Uterus (tissue), 4 donors: ENCODE measurements at places on chromosomes 12 and 14. TPM values are rescaled to one million over a fixed set of nuclear protein-coding genes. Genes with fewer than 3 reads are reported as not detected.

DNA sequence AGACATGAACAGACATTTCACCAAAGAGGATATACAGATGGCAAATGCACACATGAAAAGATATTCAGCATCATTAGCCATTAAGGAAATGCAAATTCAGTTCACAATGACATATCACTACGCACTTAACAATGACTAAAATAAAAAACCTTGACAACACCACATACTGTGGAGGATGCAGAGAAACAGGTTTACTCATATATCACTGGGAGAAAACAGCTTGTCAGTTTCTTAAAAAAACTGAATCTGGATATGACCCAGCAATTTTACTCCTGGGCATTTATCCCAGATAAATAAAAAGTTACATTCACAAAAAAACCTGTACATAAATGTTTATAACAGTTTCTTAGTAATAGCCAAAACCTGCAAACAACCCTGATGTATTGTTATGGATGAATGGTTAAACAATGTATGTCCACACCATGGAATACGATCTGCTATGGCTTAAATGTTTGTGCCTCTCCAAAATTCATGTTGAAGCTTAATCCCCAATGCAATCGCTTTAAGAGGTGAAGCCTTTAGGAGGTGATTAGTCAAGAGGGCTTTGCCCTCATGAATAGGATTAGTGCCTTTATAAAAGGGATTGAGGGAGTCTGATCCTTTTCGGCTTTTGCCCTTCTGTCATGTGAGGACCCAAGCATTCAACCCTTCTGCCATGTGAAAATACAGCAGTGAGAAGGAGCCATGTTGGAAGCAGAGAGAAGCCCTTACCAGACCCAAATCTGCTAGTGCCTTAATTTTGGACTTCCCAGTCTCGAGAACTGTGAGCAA is 36.0 kb upstream of the PPP4R3A start:
- DNase-seq = no peak

GRCh38 chr12:1890119-1890703 is 28.2 kb downstream of the CACNA2D4 start:
- DNase-seq = no peak

GRCh38 chr14:99729991-99730875 is 46.1 kb downstream of the CYP46A1 start:
- DNase-seq = peak; percentile 57

- no peak for DNase-seq
Measured at GRCh38 chr14:20971705-20972021, 16.4 kb downstream of the RNASE2 start.

- DNase-seq = no peak
Measured at GRCh38 chr12:1551496-1551895, 42.9 kb downstream of the FBXL14 start.

DNA sequence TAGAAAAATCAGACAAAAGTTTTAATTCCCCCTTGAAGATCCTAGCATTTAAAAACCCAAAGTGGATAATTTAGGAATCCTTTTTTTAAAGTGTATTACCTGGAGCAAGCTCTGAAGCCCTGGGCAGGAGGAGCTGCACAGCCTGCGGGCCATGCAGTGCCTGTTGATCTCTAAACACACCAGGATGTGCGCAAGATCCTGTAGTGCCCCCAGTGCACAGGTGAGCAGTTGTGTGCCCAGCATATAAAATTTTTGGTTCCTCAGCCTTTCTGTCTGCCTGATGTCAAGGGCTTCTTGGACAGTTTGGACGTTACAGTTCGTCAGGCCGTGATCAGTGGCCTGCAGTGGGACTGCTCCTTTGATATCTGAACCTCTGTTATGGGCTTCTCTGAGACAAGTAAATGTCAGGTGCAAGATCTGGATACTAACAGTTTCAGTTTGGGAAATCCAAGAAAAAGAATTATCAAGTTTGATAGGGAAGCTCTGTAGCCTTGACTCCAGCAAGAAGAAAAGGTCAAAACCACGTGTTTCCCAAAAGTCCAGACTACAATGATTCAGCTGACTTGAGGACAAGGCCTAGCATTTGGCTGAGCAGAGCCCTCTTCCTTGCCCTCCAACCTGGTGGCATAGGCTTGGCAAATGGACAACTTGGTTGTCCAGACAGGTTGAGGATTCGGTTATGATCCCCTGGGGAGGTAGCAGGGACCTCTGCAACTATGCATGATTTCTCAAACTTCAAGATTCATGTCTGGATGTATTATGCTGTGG is 1.0 kb downstream of the ATXN7L3B start:
- no peak for DNase-seq

- peak; percentile 80 for DNase-seq
Measured at GRCh38 chr14:103334644-103335622, 896 bp downstream of the EIF5 start.

- DNase-seq = no peak
Measured at GRCh38 chr12:120620624-120621023, 19.8 kb upstream of the CABP1 start.

GRCh38 chr12:116962197-116962596 is 51.4 kb downstream of the FBXW8 start:
- DNase-seq = no peak

DNA sequence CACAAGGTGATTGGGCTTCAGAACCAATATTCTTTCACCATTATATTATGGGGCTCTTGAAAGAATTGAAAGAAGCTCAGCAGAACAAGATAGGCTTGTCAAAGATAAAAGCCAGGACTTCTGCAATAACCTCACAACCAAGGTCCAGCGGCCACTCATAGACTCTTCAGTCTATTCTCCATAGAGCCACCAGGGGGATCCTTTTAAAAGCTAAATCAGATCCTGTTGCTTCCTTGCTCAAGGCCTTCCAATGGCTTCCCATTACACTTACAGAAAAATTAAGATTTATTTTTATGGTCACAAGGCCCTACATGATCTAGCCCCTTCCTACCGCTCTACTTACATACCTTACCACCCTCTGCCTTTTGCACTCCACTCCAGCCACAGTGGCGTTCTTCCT is 169.6 kb downstream of the C12orf42 start:
- DNase-seq = no peak

DNA sequence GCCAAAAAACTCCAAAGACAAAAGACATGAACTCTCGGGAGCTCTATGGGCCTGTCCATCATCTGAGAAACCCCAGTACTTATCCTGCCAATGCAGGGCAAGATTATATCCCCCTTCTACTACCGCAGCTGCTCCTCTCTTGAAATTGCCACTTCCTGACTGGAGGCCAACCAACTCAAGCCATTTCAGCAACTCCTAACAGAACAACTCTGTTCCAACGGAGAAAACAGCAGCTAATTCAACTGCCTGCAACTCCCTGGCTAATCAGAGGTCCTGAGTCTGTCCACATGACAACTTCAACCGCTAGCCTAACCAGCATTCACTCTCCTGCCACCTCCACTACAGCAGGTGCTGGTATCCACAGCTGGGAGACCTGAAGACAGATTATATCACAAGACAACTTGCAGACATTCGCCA is 24.1 kb downstream of the CEP83 start:
- DNase-seq = no peak

DNA sequence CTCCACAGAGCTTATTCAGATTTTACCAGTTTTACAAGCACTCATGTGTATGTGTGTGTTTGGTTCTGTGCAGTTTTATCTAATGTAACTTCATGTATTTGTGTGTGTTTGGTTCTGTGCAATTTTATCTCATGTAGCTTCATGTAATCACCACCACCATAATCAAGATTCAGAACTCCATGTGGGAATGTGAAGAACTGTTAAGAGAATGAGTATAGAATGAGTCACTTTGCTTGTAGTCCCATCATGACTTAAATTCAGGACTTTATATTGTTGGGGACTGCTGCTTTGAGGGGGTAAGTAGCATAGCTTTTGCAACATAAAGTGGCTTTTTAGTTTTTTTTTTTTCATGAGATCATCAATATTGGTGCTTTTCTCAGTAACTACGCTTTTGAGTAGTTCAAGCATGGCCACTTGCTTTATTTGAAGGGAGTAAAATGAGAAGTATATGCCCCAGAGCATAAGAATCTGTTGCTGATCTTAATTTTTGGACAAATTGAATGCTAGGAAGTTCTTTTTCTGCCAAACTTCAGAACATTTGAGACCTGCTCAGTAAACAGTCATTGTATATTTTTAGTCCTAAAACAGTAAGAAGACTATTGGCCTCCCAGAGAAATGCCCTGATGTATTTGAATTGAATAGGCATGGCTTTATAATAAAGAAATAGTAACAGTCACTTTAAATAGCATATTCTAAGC is 28.8 kb downstream of the PROX2 start:
- DNase-seq = no peak

DNA sequence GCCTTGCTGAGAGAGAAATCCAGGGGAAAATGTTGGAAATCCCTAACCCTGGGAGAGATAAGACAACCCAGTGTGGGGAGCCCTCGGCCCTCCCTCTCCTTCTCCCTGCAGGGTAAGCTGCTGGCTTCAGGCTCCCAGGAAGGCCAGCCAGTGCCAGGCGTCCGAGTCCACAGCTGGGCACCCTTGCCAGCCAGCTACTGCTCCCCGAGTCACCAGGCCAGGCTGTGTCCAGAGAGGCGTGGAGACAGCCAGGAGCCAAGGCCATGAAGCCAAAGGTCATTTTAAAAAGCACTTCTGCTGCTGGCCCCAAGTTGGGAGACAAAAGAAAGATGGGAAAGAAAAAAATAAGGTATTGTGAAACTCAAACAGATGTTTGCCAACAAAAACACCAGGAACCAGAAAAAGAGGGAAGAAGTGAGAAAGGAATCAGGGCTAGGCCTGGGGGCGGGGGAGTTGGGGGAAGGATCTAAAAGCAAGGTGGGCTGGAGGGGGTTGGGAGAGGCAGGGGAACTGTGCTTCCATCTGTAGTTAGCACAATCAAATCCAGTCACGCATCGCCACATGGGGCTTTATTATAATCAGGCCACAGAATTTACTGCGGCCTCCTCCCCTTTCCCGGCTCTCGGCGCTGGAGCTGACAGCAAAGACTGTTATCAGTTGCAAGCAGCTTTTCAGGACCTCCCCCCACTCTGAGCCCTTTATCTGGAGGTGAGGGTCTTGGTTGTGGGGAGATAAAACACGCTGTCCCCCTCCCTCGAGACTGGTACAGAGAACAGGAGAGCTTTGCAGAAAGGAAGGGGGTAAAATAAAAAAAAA is 33.5 kb downstream of the RBM19 start:
- DNase-seq = peak; percentile 44

DNA sequence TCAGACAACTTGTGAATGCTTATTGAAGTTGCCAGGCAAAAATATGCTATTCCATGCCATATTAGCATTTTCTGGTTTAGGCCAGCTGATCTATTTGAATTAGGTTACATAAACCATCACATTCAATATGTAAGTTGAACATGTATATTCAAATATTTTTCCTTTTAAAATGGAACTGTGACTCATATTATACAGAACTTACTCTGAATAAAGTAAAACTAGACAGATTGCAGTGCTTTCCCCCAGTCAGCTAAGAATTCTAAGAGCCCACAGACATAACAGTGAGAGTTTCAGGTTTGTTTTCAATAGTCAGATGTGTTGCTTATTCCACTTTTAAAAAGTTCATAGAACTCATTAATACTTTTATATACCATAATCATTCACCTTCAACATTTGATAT is 119.8 kb downstream of the MGST1 start:
- DNase-seq = no peak

GRCh38 chr12:51889216-51890132 is 1.6 kb downstream of the ANKRD33 start:
- no peak for DNase-seq

- no peak for DNase-seq
Measured at GRCh38 chr14:89630101-89630829, 213.2 kb upstream of the FOXN3 start.

- no peak for DNase-seq
Measured at GRCh38 chr14:20624495-20625070, 16.9 kb downstream of the OR6S1 start.

DNA sequence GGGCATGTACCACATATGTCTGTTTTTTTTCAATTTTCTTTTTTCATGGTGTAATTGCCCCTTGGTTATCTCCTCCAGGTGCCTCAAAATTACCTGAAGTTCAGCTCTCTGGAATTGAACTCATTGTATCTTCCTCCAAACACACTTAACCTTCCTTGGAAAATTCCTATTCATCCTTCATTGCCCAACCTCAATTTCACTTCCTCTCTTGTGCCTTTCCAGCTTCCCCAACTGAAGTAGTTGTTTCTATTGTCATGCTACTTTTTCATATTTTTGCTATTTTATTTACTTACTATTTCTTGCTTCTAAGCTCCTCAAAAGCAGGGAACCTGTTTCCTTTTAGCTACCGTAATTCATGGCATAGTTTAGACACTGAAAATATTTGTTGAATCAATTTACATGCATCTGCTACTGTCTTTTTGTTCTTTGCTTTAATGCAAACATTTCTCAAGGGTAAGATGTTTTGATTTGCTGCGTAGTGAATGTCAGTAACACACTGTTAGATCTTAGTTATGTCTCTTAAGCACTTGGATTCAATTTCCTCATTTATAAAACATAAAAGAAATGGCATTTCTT is 37.0 kb upstream of the STXBP6 start:
- DNase-seq = no peak

- peak; percentile 86 for DNase-seq
Measured at GRCh38 chr12:106342397-106343213, 14.9 kb upstream of the POLR3B start.

The TC2N gene
- total RNA-seq = 28.6 TPM

The MUCL1 gene
- not detected for total RNA-seq

The VDR gene
- total RNA-seq = 0.69 TPM

The FZD10 gene
- 1.5 TPM for total RNA-seq

The FLRT2 gene
- total RNA-seq = 2.1 TPM

The TGM1 gene
- total RNA-seq = not detected

The PIWIL1 gene
- not detected for total RNA-seq

The PMCH gene
- total RNA-seq = not detected

The C12orf50 gene
- not detected for total RNA-seq

The FOXM1 gene
- 9.6 TPM for total RNA-seq
